ENCODE measurements at places on chromosomes 12 and 14.

DNA sequence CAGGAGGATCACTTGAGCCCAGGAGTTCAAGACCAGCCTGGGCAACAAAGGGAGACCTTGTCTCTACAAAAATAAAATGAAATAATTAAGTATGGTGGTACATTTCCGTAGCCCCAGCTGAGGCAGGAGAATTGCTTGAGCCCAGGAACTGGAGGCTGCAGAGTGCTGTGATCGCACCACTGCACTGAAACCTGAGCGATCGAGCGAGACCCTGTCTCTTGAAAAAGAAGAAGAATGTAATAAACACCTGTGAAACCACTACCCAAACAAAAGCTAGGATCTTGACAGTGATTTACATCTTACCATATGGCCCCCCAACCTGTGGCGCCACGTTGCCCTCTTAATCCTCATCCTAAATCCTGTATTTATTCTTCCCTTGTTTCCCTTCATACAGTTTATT, 5.7 kb upstream of the DTX1 start:
- DNase-seq: no peak

GRCh38 chr14:74941676-74942097, 13.7 kb downstream of the PGF start:
- DNase-seq: peak; percentile 67

- no peak for DNase-seq
Observed at GRCh38 chr12:100083308-100083707, 59.4 kb downstream of the BLTP3B start.

DNA sequence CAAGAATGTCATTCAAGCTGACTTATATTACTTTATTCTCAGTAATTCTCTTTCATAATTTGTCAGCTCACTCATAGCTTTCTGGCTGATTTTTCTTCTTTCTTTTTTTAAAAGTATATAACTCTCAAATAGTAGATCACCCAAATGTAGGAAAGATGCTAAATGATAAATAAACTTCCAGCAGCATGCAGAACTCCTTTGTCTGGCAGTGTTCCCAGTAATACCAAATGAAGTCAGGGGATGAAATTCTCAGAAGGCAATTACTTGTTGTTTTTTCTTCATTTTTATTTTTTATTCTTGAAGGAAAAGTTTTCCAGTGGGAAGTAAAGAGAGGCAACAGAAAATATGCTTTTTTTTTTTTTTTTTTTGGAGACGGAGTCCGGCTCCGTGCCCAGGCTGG, 133.3 kb upstream of the SLCO1C1 start:
- DNase-seq: no peak

Data from suppressor macrophage treated with lipopolysaccharide for 4 hours (primary cell).